ENCODE measurements at places on chromosomes 4 and X.

GRCh38 chrX:77755561-77755960 is 30.5 kb downstream of the ATRX start:
- DNase-seq: no peak

DNA sequence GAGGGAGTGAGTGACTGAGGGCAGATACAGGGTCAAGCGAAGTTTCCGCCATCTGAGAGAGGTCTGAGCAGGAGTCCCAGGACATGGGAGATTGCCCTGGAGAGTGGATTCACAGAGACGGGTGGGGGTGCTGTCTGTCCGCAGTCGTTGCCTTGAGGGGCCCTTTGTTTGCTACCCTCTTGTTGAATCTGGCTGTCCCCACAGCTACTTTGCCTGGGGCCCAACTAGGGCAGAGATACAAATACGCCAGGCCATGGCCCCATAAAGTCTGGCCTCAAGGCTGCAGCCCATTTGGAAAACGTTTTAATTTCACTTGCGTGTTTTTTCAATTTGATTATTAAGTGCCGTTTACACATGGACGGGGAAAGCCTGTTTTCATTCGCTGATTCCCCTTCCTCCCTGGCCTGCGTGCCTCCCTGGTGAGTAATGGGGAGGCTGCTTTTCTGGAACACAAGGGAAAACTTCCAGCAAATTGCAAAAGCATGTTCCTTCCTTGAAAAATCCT is 134.4 kb downstream of the SMIM20 start:
- DNase-seq: no peak

DNA sequence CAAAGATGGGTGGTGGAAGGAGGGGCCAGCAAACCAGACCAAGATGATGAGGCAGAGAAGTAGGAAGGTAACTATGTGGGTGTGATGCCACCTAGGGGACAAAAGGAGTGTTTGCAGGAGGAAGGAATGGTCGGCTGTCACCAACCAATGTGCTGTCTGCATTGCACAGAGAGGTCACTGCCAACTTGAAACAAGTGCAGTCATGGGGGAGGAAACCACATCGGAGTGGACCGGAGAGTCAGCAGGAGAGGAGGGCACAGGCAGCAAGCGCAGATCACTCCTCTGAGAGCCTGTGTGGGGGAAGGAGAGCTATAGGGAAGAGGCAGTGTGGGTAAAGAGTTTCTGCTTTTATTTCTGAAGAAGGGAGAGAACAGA is 38.5 kb upstream of the FGFBP2 start:
- peak; percentile 31 for DNase-seq

GRCh38 chr4:168886351-168886750 is 123.7 kb downstream of the CBR4 start:
- no peak for DNase-seq

DNA sequence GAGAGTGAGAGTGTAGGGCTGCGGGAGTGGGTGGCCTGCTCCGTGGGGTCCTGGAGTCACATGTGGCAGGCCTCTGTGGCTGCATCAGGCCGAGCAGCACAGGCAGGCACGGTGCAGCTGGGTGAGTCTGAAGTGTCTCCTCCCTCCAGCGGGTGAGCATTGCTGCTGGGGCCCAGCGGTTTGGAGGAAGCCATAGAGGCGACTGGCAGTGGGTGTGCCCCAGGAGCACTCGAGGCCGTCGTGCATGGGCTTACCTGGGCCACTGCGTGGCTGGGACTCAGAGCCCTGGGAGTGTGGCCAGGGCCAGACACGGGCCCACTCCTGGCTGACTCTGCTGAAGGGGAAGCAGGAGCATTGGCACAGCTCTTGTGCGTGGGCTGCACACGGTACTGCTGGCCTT is 10.6 kb downstream of the ZNF185 start:
- no peak for DNase-seq

Measured in activated T-cell treated with anti-CD3 and anti-CD28 coated beads for 48 hours (primary cell).